H7 (cell line): ENCODE measurements at places on chromosomes 1 and 21.
A peak's percentile ranks its signal among the peaks of the same experiment; 100 is the strongest.

DNA sequence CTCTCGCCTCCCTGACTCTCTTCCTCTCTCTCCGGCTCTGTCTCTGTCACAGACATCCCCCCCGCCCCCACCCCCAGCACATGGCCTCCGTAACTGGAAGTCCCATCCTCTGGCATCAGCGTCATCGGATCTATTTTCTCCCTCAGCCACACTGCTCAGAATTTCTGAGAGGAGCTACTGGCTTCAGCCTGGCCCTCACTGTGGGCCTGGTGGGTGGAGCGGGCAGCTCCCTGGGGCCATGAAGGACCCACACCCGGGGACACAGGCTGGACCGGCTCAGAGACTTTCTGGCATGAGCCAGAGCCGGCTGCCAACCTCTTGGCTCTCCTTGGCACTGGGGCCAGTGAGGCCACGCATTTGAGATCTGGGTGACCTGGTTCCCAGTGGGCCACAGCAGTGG lies 61.2 kb upstream of the CASZ1 start:
- DNase-seq, result no peak

DNA sequence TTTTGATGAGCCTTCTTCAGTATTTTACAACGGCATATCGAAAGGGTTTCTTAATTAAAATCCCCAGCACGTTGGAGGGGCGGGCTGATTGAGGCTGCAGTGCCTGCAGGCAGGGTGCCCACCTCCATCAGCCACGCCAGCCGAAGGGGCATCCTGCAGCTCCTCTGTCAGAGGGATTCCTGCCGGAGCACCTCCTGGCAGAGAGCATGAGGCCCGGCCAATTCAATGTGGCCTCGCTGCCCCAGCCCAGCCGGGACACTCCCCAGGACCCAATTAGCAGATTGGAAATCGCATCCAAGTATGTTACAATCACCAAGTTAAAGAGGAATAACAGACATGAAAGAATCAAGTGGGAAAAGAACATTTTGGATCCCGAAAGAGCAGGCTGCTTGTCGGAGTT lies 216.6 kb downstream of the ST6GALNAC3 start:
- no peak for DNase-seq

- peak; percentile 47 for DNase-seq
Measured at GRCh38 chr1:207049974-207050391, 1.0 kb downstream of the YOD1 start.

DNA sequence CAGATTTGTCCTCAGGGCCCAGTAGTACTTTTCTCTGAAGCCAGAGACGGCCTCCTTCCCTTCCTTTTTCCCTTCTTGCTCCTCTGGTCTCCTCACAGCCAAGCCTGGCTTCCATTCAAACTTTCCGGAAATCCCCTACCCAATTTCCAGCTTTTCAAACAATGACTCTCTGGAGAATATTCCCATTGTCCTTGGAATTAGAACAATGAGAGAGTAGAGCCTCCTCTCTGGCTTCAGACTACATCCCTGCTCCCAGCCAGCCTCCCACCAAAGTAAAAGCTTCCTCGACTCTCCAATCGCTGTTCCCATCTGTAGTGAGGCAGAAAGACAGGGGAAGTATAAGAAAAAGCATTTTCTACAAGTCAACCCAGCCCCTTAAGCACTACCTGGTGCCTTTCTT lies 77.7 kb upstream of the SOX13 start:
- no peak for DNase-seq

DNA sequence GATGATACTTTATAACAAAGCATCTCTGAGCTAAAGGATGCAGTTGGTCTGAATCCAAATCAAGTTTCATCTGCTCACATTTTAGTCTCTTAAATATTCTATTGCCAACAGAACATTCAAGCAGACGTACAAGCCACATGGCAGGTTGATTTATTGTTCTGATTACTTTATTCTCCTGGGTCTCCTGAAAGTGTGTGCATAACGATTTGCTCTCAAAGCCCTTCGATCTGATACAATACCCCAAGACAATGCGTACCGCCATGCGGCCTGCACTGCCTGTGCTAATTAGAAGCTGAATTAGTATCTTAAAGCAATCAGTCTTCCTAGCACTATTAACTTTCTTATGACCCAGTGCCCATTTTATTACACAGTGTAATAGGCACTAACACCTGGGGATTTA lies 56.9 kb downstream of the FHAD1 start:
- no peak for DNase-seq

GRCh38 chr21:45528028-45528705 lies 14.1 kb downstream of the SLC19A1 start:
- no peak for DNase-seq

GRCh38 chr1:41275831-41276230 lies 33.7 kb upstream of the SCMH1 start:
- DNase-seq, result no peak

DNA sequence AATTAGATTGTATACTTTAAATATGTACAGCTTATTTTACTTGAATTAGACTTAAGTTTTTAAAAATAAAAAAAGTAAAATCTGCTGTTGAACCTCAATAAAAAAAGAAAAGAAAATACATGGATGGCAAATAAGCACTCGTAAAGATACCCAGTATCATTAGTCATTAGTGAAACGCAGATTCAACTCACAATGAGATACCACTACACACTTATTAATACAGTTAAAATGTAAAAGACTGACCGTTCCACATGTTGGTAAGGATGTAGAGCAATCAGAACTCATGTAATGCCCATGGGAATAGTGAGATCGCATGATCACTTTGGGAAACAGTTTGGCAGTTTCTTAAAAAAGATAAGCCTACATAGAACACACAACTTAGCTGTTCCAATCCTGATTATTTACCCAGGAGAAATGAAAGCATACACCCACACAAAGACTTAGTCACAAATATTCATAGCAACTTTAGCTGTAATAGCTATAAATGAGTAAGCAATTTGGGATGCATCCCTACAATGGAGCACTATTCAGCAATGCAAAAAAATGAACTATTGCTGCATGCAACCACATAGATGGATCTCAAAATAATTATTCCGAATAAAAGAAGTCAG lies 7.3 kb downstream of the SH2D1B start:
- no peak for DNase-seq

GRCh38 chr1:183230413-183230812 lies 44.3 kb downstream of the LAMC2 start:
- DNase-seq, result no peak

DNA sequence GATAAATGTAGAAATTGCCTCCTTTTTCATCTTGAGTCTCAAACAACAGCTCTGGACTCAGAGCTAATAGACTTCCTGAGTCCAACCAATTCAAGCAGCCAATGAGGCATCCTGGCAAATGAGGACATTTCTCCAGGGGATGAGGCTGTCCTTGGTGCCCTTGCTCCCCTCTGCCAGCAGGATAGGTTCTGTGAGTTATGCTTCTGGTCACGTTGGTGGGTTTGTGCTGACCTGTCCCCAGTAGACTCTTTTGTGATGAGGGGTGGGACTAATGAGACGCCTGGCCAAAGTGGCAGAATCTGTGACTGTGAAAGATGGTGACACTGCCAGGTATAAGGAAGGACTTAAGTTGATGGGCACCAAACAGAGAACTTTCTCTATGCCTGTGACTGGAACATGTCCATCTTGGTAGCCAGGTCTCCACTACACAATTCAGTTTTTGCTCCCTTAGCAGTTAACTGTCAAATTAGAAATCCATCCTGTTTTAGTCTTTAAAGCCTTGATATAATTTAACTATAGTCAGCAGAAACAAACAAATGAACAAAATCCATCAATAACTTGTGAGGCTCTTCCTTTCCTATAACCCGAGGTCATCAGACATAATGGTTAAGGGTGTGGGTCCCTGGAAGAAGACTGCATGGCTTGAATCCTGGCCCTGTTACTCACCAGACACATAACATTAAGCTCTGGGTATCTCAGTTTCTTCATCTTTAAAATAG lies 35.7 kb upstream of the THEM4 start:
- no peak for DNase-seq

- peak; percentile 4 for DNase-seq
Measured at GRCh38 chr1:196723325-196724185, 51.1 kb upstream of the CFHR3 start.

- no peak for DNase-seq
Measured at GRCh38 chr1:235012436-235013210, 116.0 kb downstream of the TOMM20 start.

DNA sequence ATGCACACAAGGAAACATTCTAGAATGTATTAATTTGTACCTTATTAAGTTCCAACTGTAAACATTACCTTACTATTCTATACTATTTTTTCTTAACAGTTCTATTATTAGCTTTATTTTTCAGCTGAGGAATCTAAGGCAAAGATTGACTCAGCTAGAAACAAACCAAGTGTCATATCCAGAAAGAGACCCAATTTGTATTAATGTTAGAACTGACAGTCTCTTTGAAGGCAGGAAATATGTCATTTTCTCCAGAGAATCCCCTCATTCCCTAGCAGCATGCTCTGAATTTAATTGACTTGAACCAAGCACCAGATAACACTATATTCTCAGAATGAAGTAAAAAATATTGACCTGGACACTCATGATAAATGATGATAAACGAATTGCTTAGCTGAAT lies 81.4 kb upstream of the PLPPR5 start:
- DNase-seq, result no peak

GRCh38 chr1:107838056-107838455 lies 126.9 kb downstream of the VAV3 start:
- no peak for DNase-seq

DNA sequence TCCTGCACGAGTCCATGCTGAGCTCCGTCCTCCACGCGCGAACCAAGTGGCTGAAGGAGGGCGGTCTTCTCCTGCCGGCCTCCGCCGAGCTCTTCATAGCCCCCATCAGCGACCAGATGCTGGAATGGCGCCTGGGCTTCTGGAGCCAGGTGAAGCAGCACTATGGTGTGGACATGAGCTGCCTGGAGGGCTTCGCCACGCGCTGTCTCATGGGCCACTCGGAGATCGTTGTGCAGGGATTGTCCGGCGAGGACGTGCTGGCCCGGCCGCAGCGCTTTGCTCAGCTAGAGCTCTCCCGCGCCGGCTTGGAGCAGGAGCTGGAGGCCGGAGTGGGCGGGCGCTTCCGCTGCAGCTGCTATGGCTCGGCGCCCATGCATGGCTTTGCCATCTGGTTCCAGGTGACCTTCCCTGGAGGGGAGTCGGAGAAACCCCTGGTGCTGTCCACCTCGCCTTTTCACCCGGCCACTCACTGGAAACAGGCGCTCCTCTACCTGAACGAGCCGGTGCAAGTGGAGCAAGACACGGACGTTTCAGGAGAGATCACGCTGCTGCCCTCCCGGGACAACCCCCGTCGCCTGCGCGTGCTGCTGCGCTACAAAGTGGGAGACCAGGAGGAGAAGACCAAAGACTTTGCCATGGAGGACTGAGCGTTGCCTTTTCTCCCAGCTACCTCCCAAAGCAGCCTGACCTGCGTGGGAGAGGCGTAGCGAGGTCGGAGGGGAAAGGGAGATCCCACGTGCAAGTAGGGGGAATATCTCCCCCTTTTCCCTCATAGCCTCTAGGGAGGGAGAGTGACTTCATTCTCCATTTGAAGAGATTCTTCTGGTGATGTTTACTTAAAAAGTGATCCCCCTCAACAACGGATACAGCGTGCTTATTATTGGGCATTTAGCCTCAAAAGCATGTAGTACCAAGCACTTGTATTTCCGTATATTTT lies 991 bp downstream of the PRMT6 start:
- DNase-seq, result peak; percentile 61

- no peak for DNase-seq
Measured at GRCh38 chr1:174072581-174072980, 50.4 kb upstream of the RC3H1 start.

DNA sequence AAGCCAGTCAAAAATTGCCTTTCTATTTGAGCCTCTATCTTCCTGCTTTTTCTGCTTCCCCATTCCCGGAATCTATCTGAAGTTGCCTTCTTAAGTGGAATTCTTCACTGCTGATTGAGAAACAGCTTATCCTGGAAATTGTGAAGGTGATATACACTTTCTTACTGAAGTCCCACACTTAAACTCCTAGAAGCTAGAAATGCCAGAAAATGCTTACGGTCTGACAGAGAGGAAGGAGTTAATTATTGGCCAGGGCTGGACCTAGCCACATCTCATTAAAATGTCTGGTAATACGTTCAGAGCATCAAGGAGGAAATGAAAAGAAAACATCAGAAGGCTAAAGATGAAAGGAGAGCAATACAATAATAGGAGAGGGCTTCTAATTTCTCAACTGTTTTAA lies 292.5 kb upstream of the SNX7 start:
- DNase-seq, result no peak

GRCh38 chr1:23906731-23907130 lies 6.4 kb downstream of the CNR2 start:
- no peak for DNase-seq

DNA sequence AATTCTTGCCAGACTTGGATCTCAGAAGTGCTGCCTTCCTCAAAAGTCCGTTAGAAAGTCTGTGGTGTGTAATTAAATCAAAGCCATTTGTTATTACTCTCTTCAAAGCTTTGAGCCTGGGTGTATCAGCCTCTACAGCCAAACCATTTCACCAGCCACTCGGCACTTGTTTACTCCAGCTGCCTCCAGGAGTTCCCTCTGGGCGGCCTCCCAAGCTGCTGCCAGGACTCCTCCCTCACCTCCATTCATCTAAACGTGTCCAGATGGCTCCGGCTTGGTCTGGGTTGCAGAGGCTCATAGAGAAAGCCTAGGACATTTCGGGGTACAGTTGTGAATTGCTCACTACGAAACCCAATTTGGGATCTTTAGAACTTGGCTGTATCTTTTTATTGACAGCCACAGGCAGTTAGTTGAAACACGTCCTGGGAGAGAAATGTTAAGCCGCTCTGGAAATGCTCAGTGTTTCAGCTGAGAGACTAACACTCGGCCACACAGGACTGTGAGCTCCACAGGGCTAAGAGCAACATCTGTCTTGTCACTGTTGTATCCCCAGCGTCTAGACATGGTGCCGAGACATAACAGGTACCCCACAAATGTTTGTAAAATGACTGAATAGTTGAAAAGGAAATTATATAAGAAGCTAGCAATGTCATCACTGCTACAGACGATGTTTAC lies 116.9 kb upstream of the NGF start:
- no peak for DNase-seq

DNA sequence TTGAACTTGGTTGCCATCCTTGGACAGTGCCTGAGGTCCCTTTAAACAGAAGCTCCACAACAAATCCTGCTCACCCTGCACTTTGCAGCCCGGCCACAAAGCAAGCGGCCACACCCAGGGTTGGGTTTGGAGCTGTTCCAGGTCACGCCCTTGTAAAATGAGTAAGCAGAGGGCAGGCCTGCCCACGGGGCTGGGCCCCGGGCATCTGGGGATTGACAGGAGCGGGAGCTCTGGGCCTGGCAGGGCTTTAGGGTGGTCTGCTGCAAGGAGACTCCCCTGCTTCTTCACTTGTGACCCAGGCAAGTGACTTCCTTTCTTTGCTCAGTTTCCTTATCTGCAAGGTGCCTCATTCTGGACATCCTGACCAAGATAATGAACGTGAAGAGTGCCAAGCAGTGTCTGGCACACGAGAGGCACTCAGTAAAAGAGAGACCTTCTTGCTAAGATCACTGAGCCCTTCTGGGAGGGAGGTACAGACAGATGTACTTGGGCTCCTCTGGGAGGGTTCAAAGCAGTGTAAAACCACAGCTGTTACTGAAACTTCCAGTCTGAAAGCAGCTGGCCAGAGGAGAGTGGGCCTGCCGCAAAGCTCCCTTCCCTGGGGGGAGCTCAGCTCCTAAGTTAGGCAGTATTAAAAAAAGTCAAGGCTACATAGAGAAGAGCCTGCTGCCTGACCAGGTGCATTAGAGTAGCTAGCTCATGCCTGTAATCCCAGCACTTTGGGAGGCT lies 2.6 kb downstream of the E2F2 start:
- DNase-seq, result no peak
